ENCODE measurements at places on chromosomes 4 and X.

DNA sequence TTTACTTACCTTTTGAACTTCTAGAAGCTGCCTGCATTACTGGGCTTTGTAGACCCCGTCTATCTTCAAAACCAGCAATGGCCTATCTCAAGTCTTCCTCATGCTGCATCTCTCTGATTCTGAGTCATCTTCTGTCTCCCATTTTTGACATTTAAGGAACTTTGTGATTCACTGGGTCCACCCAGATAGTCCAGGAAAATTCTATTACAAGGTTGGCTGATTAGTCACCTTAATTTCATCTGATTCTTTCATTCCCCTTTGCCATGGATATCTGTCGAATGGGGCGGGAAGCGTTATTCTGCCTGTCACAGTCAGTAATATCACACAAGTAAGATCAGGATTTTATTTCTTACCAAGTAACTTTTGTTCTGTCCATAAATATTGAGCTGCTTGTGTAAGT lies 618.0 kb downstream of the CCSER1 start:
- no peak for DNase-seq

- no peak for DNase-seq
Measured at GRCh38 chrX:6718766-6719165, 183.8 kb upstream of the VCX3A start.

DNA sequence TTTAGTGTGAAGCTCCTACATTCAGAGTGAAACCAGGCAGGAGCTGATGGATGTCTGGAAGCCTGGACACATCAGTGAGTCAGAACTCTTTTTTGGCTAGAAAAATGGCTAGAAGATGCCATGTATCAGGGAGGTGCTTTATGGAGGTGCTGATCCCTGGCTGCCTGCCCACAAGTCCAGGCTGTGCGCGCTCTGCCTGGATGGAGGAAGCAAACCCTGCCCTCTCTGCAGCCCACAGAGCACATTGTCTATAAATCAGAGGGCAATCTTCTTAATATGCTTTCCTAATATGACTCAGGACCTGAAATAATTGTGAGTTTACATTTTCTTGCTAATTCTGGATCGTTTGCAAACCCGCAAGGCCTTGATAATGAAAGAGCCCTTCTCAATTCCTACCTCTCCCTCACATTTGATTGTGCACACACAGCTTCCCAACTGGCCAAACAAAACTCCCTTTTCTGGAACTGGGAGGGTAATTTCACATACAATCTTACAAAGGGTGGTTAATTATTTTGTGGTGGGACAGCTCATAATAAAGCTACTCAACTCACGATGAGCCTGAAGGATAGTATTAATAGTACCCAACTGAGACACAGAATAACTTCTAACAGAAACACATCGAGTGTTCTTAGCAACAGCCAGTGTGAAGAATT lies 11.7 kb downstream of the MFAP3L start:
- no peak for DNase-seq

- no peak for DNase-seq
Measured at GRCh38 chrX:17072721-17073230, 126.3 kb downstream of the REPS2 start.

- peak; percentile 40 for DNase-seq
Measured at GRCh38 chr4:159382856-159383561, 280.1 kb downstream of the RAPGEF2 start.

Measured in T-helper 2 cell (primary cell).